Epithelial cell of alveolus of lung (primary cell): ENCODE measurements at places on chromosomes 12 and 14. TPM values are rescaled to one million over a fixed set of nuclear protein-coding genes. Genes with fewer than 3 reads are reported as not detected.

ANG gene
- 7.9 and 13.7 TPM in 2 replicates for total RNA-seq

PDZRN4 gene
- total RNA-seq = 0.08 TPM in 1 of 2 replicates, not detected in the other

LRRC10 gene
- total RNA-seq = not detected in 2 replicates

CACNA1C gene
- total RNA-seq = 2.6 and 4.3 TPM in 2 replicates

HOXC12 gene
- total RNA-seq = not detected in 2 replicates

KRT72 gene
- not detected in 2 replicates for total RNA-seq

LTBR gene
- 131 and 197 TPM in 2 replicates for total RNA-seq

PLEKHH1 gene
- total RNA-seq = 0.26 and 1.8 TPM in 2 replicates

TRHDE gene
- 16.8 and 20.8 TPM in 2 replicates for total RNA-seq

CMTM5 gene
- total RNA-seq = 2.2 TPM in 1 of 2 replicates, not detected in the other

WIF1 gene
- not detected in 2 replicates for total RNA-seq

ST8SIA1 gene
- under 0.01 and 1.3 TPM in 2 replicates for total RNA-seq

MAPK1IP1L gene
- total RNA-seq = 64.2 and 92.8 TPM in 2 replicates

KRT86 gene
- total RNA-seq = not detected in 2 replicates

KHNYN gene
- 33.4 TPM in 2 replicates for total RNA-seq

TMEM179 gene
- total RNA-seq = not detected in 2 replicates

LGR5 gene
- not detected in 2 replicates for total RNA-seq

DNAI7 gene
- total RNA-seq = 0.24 TPM in 1 of 2 replicates, not detected in the other
